Fibroblast of the aortic adventitia (primary cell): ENCODE measurements at places on chromosomes 4 and X. TPM values are rescaled to one million over a fixed set of nuclear protein-coding genes. Genes with fewer than 3 reads are reported as not detected.

- DNase-seq = no peak
These were observed 45.3 kb downstream of the EVC start for GRCh38 chr4:5756271-5756670.

DNA sequence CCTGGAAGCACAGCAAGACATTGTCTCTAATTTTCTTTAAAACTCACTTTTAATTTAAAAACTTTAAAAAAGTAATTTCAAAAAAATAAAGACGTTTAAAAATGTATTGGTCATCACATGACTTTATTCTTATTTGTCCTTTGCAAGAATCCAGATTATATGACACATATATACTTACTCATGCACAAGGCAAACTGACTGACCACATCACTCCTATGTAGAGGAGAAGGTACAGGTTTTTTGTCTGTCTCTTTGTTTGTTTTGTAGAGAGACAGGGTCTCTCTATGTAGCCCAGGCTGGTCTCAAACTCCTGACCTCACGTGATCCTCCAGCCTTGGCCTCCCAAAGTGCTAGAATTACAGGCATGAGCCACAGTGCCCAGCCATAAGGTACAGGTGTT is 28.6 kb downstream of the MAML3 start:
- DNase-seq = no peak

DNA sequence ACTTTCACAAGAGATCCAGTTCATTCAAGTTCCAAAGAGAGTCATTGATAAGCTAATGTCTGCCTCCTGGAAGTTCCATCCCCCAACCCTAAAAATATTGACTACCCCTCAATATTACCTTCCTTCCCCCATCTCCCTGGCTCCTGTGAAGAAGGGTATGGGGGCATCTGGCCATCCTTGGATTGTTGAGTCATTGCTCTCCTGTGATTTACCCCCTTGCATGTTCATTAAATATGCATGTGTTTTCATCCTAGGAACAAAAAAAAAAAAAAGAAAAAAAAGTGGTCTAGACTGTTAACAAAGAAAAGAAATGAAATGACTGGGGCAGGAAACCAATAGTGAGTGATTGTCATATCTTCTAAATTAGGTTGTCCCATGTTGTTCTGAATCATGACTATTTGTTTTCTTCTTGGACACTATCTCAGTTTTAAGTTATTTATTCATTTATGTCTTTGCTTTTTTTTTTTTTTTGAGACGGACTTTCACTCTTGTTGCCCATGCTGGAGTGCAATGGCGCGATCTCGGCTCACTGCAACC is 51.9 kb upstream of the HUWE1 start:
- DNase-seq = no peak

The KIT gene
- total RNA-seq = 0.49 and 2.7 TPM in 2 replicates

DNA sequence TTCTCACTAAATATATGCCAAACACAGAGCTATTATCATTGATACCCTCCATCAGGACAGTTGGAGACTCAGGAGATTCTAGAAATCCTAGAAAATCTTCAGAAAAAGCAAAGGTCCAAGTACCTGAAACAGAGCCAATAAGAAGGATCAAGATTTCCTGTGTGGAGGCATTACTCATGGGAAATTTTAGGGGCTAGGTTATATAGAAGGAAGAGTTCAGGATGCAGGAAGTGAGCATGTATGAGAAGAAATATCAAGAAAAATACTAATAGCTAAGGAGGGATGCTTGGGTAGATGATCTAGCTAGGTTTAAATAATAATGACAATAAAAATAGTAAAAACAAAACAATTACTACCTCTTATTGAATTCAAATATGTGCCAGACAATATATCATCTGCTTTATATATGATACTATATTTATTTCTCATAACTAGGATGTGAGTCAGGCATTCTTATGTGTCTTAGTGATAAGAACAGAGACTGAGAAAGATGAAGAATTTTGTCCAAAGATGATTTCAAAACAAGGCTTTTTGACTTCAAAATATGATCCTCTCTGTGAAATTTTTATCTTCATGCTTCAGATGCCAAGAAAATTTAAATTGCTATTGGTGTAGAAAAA is 66.4 kb upstream of the HHIP start:
- peak; percentile 75 for DNase-seq

- DNase-seq = peak; percentile 7
These were observed 20.5 kb upstream of the WDR44 start for GRCh38 chrX:118325453-118325852.

The RS1 gene
- not detected in 2 replicates for total RNA-seq

The FAM47A gene
- total RNA-seq = not detected in 2 replicates

DNA sequence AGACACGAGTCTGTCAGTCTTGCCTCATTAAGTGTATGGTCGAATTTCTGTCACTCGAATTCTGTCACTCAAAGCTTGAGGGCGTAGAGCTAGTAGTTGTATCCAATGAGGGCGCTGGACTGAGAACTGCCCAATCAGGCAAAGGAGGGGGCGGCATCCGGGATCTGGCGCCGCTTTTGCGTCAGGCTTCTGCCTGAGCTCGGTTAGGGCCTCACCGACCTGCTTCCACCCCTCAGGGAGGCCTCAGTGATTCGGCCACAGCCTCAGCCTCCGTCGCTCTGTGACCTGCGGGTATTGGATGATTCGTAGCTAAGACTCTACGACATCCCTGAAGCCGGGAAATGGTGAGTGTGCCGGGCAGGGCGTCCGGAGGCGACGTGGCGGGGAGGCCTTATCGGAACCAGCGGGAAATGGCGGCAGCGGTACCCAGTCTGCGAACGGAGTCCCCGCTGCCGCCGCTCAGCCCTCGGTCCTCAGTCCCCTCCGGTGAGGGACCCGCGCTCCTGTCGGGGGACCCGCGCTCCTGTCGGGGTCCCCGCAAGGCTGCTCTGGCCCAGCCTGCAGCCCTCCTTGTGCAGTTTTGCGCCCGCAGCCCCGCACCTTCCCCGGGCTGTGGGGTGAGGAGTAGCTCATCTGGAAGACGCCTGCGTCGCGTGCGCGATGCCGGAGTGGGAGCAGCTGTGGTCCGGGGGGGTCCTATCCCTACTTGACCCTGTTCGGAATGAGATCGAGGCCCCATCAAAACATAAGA is 88.3 kb downstream of the ZNF718 start:
- peak; percentile 80 for DNase-seq

The VSIG1 gene
- 0.09 TPM in 1 of 2 replicates, not detected in the other for total RNA-seq

- DNase-seq = no peak
These were observed 533.9 kb downstream of the FSTL5 start for GRCh38 chr4:161629694-161630441.

The PAGE4 gene
- not detected in 2 replicates for total RNA-seq

- no peak for DNase-seq
These were observed 105.1 kb downstream of the TRAPPC11 start for GRCh38 chr4:183763990-183764754.

DNA sequence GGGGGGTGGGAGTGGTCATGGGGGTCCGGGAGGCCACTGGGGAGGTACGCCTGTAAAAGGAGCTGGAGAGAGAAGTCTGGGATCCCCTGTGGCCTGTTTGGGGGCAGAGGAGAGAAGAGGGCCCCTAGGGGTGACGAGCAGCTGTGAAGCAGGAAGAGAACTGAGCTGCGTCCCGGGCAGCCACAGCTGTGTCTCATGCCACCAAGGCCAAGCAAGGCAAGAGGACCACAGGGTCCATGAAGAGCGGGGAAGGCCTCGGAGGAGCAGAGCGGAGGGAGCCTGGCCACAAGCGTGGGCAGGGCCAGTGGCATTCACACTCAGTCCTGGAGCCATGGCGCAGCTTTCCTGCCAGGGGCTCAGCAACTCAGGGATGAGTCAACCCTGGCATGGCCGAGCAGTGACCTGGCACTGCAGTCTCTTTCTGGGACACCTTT is 13.6 kb upstream of the NAT8L start:
- DNase-seq = no peak

DNA sequence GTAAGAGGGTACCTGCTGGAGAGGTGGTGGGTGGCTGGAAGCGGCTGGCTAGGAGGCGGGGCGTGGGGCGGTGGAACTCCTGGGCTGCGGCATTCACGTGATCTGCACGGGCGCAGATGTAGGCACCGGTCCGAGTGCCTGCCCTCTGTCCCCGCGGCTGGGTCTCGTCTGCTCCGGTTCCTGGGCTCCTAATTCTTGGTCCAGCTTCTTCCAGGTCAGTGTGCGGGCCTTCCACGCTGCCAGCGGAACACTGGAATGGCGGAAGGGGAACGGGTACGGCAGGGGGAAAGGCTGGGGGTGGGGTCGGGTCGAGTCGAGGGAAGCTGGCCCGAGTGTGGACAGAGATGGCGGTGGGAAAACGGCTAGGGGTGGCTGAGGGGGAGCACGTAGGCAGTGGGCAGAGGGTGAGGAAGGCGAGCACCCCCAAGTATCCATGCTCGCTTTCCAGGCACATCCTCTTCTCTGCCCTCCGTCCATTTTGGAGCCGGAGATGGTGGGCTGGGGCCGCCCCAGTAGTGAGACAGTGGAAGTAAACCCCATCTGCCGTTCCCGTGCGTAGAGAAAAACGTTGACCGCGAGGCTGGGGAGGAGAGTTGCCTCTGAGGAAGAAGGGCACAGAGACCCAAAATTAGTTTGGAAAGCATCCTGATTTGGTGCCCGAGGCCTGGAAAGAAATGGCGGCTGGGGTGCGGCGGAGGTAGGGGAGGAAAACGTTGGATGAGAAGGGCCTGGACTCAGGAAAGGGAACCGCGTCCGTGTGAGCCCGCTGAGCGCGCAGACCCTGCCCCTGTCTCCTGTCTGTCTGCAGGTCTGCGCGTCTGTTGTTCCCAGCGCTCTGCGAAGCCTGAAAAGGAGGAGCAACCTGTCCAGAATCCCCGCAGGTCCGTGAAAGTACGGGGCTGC is at the start of gene TCEAL4:
Gene TCEAL4, plus strand, starts transcription at position 105 of the 903 bp plus-strand sequence. CDS start 1,161 bp downstream, outside the sequence.
- DNase-seq = peak; percentile 21

DNA sequence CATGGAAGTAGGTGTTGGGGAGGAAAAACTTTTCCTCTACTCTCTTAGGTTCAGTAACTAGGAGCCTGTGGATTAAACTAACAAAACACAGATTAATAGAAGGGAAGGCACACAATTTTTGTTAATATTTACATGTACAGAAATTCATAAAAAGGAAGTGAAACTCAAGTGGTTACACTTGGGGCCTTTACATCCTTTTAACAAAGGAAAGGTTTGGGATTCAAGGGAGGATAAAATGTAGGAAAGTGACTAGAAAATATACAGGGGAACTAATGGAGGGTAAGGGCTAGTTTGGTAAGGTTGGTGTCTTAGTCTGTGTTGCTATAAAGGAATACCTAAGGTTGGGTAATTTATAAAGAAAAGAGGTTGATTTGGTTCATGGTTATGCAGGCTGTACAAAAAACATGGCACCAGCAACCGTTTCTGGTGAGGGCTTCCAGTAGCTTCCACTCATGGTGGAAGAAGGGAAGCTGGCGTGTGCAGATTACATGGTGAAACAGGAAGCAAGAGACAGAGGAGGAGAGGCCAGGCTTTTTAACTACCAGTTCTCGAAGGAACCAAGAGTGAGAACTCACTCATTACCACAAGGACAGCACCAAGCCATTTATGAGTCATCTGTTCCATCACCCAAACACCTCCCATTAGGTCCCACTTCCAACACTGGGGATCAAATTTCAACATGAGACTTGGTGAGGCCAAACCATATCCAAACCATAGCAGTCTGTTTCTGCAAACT is 124.4 kb downstream of the CHRDL1 start:
- peak; percentile 3 for DNase-seq

- DNase-seq = no peak
These were observed 152.7 kb downstream of the RELL1 start for GRCh38 chr4:37533286-37534033.

GRCh38 chrX:67544281-67545035 is 637 bp downstream of the AR start:
- peak; percentile 46 for DNase-seq

The IL3RA gene
- 0.09 TPM in 1 of 2 replicates, not detected in the other for total RNA-seq

GRCh38 chr4:166165829-166166420 is 292.9 kb downstream of the TLL1 start:
- peak; percentile 90 for DNase-seq

The EXOC1 gene
- 56.7 and 62.6 TPM in 2 replicates for total RNA-seq

- no peak for DNase-seq
These were observed 278.3 kb downstream of the TECRL start for GRCh38 chr4:64130907-64131306.

The RTL3 gene
- total RNA-seq = 0.27 TPM in 1 of 2 replicates, not detected in the other

GRCh38 chr4:12924728-12925320 is 559.3 kb downstream of the RAB28 start:
- DNase-seq = no peak

DNA sequence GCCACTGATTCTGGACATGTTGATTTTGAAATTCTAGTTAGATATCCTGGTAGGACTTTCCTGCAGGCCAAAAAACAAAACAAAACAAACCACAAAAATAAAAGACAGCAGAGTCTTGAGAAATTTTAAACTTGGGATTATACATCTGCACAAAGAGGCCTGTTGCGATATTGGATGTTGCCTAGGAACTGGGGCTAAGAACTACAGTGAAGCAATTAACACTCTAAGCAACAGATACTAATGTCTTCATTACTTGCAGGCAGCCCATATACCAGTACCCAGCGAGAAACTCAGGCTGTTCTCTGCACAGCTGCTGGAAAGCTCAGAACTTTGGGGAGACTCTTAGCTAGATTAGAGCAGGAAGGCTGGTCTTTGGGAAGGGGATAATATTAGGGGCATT is 69.1 kb upstream of the SCOC start:
- no peak for DNase-seq

DNA sequence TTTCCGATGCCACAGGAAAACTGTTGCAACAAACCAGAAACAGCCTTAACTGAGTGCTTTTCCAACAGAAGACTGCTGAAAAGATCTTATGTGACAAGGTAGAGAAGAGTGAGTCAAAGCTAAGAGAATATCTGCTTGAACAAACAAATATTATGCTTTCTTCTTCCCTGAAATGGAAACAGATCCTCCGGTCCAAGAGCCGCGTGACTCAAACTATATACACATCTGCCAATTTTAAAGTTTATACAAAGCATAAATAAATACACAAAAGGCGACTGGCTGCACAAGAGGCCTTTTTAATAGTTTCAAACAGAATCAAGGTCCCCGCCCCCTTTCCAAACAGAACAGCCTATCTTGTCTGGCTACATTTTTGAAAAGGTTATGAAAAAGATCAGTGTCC is 329.7 kb upstream of the F9 start:
- DNase-seq = peak; percentile 55

GRCh38 chr4:141587897-141588296 is 48.5 kb upstream of the IL15 start:
- no peak for DNase-seq

GRCh38 chr4:1331591-1332353 is 15.2 kb upstream of the UVSSA start:
- no peak for DNase-seq

The TMSB4X gene
- 5,524 and 12,062 TPM in 2 replicates for total RNA-seq

- peak; percentile 15 for DNase-seq
These were observed 746 bp downstream of the TCEAL7 start for GRCh38 chrX:103330681-103331288.

DNA sequence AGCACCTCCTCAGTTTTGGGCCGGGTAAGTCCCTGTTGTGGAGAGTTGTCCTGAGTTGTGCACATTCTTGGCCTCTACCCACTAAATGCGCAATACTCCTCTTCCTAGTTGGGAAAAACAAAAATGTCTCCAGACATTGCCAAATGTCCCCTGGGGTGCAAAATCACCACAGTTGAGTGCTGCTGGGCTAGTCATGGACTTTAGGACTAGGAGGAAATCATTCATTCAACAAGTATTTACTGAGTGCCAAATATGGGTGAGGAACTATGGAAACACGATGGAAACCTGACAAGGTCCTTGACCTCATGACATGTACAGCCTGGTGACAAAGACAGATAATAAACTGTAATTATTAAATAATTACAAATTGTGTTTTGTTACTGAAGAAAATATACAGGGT is 71.6 kb downstream of the STX18 start:
- no peak for DNase-seq

- no peak for DNase-seq
These were observed 85.5 kb downstream of the NFKB1 start for GRCh38 chr4:102586644-102587021.
